ENCODE measurements at places on chromosomes 4 and X. TPM values are rescaled to one million over a fixed set of nuclear protein-coding genes. Genes with fewer than 3 reads are reported as not detected.

TLR2 gene
- not detected for total RNA-seq

TSPAN7 gene
- total RNA-seq = not detected

PLXNB3 gene
- 12.5 TPM for total RNA-seq

RTL3 gene
- total RNA-seq = under 0.01 TPM

FRG2 gene
- not detected for total RNA-seq

IL2 gene
- total RNA-seq = not detected

DUSP9 gene
- not detected for total RNA-seq

DNA sequence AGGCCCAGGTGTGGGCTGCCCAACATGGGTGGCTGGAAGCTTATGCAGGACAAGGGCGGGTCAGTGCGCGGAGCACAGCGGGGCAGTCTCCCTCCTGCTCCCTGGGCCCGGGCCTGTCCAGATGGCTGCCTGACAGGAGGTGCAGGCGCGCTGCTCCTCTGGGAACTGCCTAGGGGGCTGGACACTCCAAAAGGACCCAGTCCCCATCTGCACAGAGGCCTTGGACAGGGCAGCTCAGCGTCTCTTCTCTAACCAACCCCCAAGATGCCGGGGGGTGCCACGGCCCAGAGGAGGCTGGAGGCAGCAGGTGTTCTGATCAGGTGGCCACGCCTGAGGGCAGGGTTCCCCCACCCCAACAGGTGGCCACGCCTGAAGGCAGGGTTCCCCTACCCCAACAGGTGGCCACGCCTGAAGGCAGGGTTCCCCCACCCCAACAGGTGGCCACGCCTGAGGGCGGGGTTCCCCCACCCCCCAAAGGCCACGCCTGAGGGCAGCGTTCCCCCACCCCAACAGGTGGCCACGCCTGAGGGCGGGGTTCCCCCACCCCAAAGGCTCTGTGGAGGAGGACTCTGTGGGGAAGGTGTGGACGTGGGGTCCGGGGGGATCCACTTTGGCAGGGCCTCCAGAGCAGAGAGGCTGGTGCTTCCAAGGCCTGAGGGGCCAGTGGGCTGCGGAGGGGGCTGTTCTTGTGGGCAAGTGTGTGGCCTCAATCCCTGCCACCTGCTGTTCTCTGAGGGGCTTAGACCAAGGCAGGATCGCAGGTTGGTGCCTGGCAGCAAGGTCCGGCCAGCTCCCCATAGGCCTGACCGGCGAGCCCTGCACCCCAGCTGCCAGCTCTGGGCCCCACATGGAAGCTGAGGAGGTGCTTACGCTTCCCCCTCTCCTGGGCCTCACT lies 36.1 kb downstream of the CPLX1 start:
- no peak for DNase-seq

DNA sequence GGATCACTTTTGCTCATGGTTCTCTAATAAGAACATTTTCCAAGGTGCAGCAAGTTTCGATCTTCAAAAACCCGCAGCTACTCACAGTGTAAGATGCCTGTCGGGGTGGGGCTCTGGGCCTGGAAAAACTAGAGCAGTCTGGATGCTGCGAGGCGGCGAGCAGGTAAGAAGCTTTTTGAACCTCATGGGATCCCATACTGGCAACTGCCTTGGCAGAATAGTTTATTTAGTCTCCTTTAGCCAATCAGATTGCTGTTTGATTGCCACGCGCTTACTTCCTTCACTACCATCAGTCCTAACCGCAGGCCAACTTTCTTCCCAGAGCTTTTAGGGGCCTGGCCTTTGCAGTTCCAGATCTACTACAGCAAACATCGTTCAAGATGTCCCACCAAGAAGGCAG lies 61.3 kb upstream of the MAGEB10 start:
- DNase-seq = no peak

- no peak for DNase-seq
Observed at GRCh38 chr4:89100853-89101252, 10.5 kb upstream of the TIGD2 start.

- no peak for DNase-seq
Observed at GRCh38 chrX:133676344-133677122, 261.2 kb upstream of the GPC4 start.

- peak; percentile 28 for DNase-seq
Observed at GRCh38 chr4:8897251-8898167, 25.9 kb upstream of the HMX1 start.

DNA sequence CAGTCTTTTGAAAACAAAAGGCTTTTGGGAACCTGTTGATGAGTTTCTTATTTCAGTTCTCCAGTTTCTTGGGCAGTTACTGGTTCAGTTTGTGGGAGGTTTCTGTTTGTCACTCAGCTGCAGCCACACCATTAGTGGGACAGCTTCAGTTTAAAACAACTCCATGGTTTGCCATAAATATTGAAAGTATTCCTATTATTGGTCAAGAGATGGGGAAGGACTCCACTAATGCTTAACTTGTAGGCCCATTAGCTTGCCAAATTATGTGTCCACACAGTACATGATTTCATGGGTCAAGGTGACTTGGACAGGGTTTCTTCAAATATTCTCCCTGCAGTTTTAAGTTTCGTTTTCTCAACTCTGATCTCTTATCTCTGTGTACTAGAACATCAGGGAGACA lies 15.5 kb upstream of the ASIC5 start:
- no peak for DNase-seq

GRCh38 chr4:139619644-139620043 lies 46.0 kb upstream of the MGST2 start:
- DNase-seq = peak; percentile 70

- no peak for DNase-seq
Observed at GRCh38 chr4:187184508-187184907, 460.9 kb upstream of the FAT1 start.

GRCh38 chrX:16992951-16993350 lies 46.5 kb downstream of the REPS2 start:
- DNase-seq = no peak

- peak; percentile 45 for DNase-seq
Observed at GRCh38 chr4:80016506-80016905, 56.5 kb downstream of the ANTXR2 start.

DNA sequence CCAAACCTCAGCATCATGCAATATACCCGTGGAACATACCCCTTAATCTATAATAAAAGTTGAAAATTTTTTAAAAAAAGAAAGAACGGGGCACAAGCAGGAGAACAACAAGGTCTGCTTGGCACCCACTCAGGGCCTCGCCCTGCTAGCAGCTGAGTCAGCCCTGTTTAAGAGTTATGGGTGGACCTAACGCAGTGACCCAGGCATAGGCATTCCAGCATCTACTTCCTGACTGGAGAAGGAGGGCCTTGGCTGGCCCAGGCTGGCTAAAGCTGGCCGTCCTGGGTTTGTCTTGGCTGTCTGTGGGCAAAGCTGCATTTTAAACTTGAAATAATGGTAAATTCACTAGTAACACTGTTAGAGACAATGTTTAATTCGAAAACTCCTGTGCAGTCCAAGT lies 236.7 kb upstream of the PGRMC2 start:
- peak; percentile 96 for DNase-seq

GRCh38 chr4:52202931-52203330 lies 151.8 kb downstream of the SPATA18 start:
- no peak for DNase-seq

DNA sequence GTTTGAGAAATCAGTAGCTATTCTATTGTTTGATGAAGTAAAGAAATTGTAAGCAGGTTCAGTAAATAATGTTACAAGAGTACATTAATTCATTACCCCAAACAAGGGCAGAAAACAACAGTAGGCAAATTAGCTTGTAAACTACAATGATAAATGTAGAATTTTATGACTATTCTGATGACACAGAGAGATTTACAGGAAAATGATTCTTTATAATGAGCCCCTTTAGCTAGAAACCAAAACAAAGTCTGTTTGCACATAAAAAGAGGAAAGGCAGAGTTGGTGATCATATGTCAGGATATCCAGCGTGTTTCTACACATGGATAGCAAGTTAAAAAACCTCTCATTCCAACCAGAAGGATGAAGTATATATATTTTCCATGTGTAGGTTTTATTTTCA lies 204.8 kb downstream of the CFAP299 start:
- no peak for DNase-seq

- DNase-seq = no peak
Observed at GRCh38 chrX:39613997-39614679, 483.6 kb downstream of the BCOR start.

Data from GM23248 (cell line).